Kidney tubule cell (primary cell): ENCODE measurements at places on chromosomes 3 and 15.

DNA sequence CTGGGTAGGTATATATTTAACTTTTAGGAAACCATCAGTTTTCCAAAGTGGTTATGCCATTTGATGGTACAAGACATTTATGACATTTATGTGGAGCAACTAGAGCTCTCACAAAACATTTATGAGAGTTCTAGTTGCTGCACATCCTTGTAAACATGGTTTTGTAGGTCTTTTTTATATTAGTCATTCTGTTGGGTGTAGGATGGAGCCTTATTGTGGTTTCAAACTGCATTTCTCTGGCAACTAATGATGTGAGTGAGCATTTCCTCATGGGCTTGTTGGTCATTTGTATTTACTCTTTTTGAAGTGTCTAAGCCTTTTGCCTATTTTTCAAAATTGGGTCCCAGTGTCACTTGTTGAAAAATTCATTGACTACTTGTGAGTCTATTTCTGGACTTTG is 45.7 kb upstream of the MGLL start:
- DNase-seq = peak; percentile 26

DNA sequence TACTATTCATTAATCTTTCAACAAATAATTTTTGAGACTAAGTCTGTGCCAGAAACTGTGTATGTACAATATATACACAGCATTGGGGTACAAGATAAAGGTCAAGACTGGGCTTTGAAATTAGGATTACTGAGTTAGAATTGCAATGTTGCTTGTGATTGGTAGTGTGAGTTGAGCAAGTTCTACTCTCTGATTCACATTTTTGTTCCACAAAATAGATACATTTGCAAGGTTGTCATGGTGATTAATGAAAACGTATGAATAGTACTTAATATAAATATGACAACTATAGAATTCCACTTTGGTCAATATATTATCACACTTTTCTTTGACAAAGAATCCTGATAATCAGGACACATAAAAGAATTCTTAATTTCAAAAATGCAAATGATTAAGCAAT is 314.6 kb downstream of the GBE1 start:
- DNase-seq = no peak

DNA sequence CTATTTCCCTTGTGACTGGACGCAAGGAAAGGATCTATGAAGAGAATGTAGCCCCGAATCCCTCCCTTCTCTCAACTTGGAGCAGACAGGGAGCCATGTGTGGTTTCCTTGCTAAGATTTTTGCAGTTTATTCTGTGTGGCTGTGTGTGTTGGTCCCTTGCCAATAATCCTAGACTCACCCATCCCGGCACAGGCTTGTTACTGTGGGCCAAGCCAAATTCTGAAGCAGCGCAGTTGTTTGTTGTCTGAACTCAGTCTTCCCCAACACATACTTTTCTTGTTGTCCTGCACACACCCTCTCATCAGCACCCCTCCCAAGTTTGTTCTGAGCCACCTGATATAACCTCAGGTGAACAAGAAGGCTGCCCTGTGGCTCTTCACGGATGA is 193.3 kb upstream of the CTDSPL start:
- no peak for DNase-seq

DNA sequence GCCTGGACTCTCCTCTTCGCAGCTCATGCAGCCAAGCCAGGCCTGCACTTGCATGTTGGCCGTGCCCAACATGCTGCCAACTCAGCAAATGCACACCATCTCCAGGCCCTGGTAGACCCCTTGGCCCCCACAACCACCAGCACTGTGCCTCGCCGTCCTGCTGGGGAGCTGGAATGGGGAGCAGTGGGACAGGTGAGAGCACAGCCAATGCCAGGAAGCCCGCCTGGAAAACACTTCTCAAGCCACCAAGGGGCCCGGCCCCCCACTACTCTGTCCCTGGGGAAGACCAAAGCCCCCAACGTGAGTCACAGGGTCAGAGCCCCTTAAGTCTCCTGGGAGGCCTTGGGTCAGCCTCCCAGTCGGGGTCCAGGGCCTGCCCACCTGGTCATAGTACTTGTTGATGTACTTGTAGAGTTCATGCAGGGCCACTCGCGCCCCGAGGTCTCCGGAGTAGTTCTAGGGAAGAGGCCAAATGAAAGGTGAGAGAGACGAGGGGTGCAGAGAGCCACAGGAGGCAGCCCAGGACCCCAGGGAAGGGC is 24.5 kb downstream of the PLXNB1 start:
- DNase-seq = no peak

- DNase-seq = peak; percentile 42
These were observed 3.1 kb downstream of the MYRIP start for GRCh38 chr3:39812537-39812936.

- DNase-seq = no peak
These were observed 159.2 kb upstream of the SLC24A5 start for GRCh38 chr15:47961401-47962090.

GRCh38 chr3:147423537-147423797 is 14.3 kb downstream of the ZIC1 start:
- DNase-seq = no peak

DNA sequence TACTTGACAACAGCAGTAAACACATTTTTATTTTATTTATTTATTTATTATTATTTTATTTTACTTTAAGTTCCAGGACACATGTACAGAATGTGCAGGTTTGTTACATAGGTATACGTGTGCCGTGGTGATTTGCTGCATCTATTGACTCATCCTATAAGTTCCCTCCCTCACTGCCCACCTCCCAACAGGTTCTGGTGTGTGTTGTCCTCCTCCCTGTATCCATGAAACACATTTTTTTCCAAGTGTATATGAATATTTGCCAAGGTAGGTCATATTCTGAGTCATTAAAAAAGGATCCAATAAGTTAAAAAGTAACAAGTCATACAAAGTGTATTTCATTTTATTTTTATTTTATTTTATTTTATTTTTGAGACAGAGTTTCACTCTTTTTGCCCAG is 567.3 kb upstream of the KCNMB2 start:
- peak; percentile 91 for DNase-seq

DNA sequence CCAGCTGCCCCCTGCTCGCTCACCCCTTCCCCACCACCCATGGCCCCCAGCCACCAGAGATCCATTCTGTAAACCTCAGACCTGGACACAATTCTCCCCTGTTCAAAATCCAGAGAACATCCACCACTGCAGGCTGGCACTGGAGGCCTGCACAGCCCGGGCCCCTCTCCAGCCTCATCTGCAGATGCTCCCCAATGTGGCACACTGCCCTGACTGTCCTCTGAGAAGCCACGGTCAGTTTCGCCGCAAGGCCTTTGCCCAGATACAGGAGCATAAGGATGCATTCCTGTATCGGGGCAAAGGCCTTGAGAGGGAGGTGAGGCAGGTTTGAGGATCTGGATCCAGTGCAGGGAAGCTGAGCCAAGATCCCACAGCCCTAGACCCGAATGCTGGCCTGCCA is 175.4 kb upstream of the LINGO1 start:
- no peak for DNase-seq

DNA sequence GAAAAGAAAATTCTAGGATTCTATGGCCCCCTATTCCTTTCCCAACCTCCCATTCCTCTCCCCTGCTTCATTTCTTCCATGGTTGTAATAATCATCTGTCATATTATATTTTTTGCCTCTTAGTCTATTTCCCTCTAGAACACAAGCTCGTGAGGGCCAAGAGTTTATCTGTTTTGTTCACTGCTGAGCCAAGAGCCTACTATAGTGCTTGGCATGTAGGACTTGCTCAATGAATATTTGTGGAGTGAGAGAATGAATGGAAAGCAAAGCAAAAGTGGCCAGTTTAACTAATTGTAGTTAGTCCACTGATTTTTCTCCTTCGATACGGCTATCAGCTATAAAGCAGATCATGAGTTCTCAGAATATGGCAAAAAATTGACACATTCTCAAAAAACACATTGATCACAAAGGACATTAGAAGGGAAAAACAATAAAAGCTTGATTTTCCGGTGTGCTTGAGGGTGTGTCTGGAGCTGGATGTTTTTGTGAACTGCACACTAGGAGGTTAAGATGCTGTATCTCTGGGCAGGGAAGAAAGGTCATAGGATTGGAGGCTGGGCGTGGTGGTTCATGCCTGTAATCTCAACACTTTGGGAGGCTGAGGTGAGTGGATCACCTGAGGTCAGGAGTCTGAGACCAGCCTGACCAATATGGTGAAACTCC is 25.0 kb upstream of the CTSH start:
- DNase-seq = no peak

DNA sequence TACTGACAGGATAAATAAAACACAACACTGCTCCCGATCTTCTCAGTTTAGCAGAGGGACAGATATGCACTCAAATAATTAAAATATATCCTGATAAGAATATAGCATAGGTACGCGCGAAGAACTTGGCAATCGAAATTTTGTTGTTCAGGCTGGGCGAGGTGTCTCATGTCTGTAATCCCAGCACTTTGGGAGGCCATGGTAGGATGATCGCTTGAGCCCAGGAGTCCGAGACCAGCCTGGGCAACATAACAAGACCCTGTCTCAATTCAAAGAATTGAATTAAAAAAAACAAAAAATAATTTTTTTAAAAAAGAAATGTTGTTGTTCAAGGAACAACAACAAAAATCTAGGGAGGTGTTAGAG is 7.6 kb downstream of the B2M start:
- DNase-seq = no peak

GRCh38 chr3:136334209-136334608 is 84.1 kb downstream of the PCCB start:
- no peak for DNase-seq

- no peak for DNase-seq
These were observed 72.5 kb upstream of the ACAN start for GRCh38 chr15:88730751-88731150.

DNA sequence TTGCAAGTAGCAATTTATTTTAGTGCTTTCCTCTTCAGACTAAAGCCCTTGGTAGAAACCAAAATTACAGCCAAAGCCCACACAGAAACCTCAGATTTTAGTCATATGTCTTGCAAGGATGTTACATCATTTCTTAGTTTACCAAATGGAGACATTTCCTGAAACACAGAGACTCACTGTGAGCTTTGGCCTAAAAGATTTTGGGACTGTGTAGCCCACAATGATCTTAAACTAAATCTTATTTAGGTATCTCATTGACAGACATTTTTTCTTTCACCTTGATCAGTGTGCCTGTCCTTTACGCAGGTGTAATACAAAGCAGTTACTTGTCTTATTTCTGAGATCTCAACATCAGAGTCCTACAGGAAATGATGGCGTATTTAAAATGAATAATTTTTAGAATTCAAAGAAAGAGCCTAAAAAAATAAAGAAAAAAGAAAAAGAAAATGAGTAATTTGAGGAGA is 27.8 kb upstream of the AP4E1 start:
- DNase-seq = peak; percentile 67

DNA sequence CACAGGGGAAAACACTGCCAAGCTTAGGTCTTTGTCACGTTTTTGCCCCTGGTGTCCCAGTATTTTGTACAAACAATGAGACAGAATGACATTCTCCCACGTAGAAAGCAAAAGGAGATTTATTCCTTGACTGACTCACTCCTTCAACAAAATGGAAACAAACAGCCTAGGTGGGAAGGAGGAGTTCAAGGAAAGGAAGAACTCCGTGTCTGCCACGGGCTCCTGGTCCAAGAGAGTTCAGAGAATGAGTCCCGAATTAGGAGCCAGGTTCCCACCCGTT is 8.1 kb downstream of the TLE3 start:
- DNase-seq = no peak

- peak; percentile 42 for DNase-seq
These were observed 5.4 kb downstream of the UBE2E1 start for GRCh38 chr3:23811185-23811527.

GRCh38 chr15:25237291-25237978 is 201.4 kb downstream of the UBE3A start:
- no peak for DNase-seq

DNA sequence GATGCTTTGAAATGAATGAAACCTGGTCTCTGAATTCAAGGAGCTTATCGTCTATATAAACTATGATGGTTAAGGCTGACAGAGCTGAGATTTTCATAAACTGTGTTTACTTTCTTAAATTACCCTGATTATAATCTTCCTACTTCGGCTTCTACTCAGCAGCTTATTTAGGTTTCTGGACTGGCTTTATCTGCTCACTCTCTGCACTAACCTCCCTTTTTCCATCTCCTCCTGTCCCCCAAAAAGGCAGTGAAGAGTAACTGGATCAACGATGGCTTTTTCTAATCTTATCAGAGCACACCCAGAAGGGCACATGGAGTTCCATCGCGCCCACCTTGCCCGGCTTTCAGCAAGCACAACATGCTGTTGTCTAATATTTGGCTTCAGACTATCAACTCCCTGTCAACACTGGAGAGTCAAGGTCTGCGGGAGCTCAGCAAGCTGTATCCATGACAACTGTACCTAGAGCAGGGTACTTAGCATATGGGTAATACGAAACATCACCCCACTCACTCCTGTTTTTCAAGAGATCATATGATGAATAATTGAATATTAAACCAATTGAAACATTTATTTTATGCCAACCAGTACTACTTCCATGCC is 417.3 kb downstream of the GABRB3 start:
- DNase-seq = no peak

DNA sequence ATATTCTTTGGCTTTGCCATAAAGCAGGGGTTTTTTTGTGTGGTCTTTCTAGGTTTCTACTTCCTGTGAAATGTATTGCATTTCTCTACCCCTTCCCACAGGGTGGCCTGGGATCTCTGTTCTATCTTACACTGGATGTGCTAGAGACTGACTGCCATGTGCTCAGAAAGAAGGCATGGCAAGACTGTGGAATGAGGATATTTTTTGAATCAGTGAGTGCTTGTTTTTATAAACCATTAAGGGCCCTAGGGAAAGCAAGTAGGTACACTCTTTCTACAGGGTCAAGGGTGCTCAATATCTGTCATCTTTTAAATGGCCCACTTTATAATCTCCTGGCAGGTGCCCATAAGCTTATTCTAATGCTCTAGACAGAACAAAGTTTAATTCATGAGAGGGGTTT is 730 bp downstream of the FETUB start:
- DNase-seq = no peak

GRCh38 chr3:168083906-168084305 is 11.8 kb downstream of the GOLIM4 start:
- no peak for DNase-seq

GRCh38 chr3:31859245-31859644 is 121.8 kb downstream of the OSBPL10 start:
- no peak for DNase-seq

- DNase-seq = no peak
These were observed 5.1 kb upstream of the CERS3 start for GRCh38 chr15:100533886-100534285.

DNA sequence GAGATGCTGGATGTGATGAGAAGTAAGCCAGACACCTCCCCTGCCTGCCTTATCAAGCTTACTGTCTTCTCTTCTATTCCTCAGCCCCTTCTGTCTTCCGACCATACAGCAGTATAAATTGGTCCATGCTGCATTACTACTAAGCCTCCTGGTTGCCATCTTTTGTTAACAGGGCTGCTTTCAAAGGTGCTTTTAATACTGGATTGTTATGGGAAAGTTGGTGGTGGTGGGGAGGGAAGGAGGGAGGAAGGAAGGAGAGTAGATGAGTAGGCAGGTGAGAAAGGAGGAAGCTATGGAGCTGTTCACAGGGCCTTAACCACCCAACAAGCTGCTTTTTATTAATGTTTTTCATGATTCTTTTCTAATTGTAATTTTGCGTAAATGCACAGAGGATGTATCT is 114.9 kb downstream of the SLC25A26 start:
- DNase-seq = no peak

GRCh38 chr3:122620399-122620798 is 42.9 kb downstream of the PARP15 start:
- no peak for DNase-seq
